ENCODE measurements at places on chromosomes 3 and 15.

GRCh38 chr3:46020766-46021510 lies 6.3 kb downstream of the XCR1 start:
- no peak for DNase-seq

DNA sequence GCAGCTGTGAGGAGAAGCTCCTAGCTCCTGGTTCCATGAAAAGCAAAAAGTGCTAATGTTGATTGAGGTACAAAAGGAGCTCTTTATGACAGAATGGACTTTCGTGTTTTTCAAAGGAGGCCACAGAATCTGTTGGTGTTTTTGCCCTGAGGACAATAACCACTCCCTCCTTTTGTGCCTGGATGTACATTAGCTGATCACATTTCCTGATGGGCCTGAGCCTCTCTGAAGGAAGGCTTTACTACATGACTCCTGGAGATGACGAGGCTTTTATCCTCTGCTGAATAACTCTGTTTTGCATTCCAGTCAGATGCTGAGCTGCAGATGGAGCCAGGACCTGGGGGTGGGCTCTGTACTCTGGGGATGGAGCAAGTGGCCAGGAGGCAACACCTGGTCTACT lies 301.9 kb downstream of the CACNA2D3 start:
- DNase-seq = no peak

DNA sequence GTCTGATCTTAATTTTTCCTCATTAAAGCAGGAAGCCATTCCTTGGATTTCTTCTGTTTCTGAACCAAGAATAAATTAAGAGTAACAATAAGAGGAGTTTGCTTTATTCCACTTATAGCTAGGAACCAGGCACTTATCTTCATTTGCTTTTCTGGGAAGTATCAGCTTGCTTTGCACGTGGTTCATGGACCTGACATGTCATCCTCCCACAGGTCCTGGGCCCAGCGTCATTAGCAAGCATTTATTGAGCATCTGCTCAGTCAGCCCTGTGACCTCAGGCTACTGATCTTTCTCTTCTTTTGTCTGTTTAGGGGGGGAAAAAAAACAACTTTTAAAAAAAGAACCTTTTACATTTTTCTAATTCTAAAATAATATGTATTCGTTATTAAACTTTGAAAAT lies 34.7 kb upstream of the CRTC3 start:
- no peak for DNase-seq

DNA sequence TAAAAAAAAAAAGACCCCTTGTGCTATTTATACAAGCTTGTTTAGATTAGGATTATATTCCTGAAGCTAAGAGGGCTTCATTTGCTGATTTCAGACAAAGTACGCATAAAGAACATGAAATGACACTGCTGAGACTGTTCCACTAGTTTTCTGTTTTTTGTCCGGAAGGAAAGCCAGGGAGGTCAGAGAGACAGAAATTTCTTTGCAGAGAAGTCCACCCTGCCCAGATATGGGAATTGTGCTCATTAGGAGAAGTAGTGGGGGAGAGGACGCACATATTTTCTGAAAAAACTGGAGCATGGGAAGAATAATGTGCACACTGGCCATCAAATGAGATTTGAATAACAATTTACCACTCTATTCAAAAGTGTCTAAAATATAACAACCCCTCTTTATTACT lies 220.9 kb upstream of the ICE2 start:
- no peak for DNase-seq

DNA sequence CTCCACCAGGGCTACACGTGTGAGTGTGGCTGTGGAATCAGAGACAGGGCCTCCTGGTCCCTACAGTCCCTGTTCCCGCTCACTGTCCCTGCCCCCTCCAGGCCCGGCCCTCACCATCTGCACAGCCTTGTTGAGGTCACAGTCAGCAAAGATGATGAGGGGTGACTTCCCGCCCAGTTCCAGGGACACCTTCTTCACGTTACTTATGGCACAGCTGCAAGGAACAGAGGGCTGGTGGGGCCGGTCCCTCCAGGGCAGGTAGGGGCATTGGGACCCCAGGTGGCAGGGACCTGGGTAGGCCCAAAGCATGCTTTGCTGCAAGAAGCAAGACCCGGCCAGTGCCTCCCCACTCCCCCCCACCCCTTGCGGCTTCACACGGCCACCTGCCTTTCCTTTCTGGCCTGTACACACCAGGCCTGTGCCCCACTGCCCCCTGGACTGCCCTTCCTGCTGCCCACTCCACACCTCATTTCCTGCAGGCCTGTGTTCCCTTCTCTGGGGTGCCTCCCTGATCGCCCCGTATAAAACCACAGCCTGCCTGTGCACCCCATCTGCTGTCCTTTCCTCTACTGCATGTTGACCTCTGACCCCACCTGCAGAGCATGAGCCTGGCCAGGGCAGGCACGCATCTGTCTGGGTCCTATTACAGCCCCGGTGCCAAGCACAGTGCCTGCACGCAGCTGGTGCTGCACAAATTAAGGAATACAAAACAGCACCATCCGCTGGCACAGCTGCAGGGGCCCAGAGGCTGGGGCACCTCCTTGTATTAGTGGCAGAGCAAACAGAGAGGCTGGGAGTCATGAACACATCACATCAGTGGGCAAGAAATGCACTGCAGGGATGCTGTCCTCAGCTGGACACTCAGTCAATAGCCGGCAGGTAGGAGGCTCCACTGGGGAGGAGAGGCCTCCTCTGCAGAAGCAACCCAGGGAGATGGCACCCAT lies 30.8 kb upstream of the SLC41A3 start:
- DNase-seq = no peak

GRCh38 chr3:41681479-41681878 lies 280.4 kb downstream of the ULK4 start:
- DNase-seq = no peak

All from stimulated activated CD4-positive, alpha-beta T cell treated with anti-CD3 and anti-CD28 coated beads, TNF-alpha, amount 100 ng/mL, for 4 hours (primary cell).